ENCODE measurements at places on chromosomes 2 and 18.

DNA sequence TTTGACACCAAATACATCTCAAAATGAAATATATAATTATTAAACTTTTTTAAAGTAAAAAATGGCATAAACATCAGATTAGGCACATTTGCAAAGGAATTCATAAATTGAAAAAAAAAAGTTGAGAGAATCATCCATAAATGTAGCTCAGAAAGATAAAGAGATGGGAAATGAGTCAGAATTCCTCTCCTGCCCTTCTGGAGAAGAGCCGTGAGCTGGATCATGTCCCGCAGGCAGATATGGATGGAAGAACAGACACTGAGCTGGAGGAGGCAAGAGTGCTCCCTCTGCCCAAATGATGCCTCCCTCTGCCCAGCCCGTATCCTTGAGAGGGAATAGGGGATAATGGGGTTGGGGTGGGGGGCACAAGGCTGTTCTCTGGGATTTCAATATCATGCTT is 190.9 kb downstream of the TFCP2L1 start:
- DNase-seq, result no peak

DNA sequence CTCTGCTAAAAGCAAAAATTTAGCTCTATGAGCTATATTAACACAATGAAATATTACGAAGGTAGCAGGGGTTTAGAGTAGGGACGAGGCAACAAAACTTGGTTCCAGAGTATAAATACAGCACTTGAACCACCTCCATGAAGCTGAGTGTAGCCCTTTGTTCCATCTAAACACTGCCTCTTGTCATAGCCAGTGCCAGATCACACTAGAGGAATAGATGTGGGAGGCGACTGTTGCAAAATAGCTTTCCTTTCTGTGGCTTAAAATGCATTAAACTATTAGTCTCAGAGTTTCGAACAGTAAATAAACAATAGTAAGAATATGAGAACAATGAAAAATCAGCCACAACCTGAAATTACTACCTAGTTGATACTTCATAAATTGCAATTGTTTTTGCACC is 29.8 kb downstream of the PIEZO2 start:
- DNase-seq, result no peak

DNA sequence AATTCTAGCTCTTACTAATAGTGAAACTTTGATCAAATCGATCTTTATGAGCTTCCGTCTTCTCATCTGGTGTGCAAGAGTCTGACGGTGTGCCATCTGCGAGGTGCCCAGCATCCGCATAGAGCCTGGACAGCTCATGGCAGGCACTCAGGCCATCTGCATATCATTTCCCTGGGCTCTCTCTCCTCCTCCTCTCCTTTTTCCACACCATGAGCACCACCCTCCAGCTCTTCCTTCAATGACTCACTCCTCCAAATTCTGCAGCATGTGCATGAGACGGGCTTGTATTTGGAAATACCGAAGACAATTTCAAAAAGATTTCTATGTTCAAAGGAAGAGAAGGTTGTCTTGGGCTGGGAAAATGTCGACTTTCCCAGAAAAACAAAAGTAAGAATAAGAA is 161.1 kb downstream of the CCBE1 start:
- no peak for DNase-seq

DNA sequence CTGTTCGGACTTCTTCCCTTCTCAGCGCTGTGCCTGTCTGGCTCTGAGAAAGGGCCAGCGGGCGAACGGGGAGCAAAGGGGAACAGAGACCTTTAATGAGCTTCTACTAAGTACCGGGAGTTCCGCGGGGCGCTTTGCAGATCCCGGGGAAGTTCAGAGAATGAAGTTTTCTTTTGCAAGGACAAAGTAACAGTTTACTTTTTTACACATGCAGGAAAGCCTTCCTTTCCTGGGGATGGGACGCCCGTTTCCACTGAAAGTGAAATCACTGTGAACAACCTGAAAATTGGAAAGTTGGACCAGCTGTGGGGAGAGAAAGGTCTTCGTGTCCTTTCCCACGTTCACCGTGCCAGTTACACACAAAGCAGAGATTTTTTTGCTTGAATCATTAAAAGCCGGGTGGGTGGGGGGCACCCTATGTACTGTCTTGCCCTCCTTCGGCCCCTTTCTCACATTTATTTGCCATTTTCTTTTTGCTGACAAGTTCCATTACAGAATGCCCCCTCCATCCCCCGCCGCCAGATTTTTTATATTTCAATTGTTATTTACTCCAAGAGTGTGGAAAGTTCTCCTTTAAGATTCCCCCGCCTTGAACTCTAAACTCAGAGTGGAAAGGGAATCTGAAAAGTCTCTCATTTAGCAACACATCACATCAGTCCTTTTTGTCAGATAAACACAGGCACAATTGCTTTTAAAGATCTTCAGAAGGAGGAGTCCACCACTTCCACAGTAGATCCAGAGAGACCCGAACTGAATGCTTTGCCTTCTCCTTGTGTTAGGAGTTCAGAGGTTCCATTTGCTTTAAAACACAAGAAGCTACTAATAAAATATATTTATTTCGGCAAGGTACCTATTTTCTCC is 1.1 kb upstream of the FN1 start:
- DNase-seq, result no peak

DNA sequence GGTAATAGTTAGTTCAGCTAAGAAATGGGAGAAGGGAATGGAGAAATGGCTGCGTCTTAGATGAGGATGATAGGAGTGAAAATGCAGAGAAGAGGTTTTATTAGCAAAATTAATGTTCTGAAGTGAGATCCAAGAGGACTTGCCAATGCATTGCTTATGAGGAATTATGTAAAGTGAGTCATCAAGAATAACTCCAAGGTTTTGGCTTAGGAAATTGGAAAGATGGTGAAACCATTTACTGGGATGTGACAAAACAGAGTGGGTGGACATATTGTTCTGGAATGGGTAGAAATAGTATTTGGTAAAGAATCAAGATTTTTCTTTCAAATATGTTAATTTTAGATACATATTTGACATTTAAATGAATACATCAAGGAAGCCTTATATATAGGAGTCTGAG is 306.6 kb upstream of the CYRIA start:
- no peak for DNase-seq

DNA sequence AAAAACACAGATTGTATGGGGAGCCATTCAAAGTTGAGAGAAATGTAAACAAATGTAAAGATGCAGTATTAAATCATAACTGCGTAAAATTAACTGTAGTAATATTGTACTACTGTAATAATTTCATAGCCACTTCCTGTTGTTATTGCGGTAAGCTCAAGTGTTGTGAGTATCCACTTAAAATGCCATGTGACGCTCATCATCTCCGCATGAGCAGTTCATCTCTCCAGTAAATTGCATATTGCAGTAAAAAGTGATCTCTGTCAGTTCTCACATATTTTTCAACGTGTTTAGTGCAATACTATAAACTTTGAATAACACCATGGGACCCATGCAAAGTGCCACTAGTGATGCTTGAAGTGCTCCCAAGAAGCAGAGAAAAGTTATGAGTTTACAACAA is 41.8 kb upstream of the SP3 start:
- no peak for DNase-seq

- no peak for DNase-seq
Measured at GRCh38 chr2:232308986-232309385, 69.6 kb upstream of the ALPP start.

DNA sequence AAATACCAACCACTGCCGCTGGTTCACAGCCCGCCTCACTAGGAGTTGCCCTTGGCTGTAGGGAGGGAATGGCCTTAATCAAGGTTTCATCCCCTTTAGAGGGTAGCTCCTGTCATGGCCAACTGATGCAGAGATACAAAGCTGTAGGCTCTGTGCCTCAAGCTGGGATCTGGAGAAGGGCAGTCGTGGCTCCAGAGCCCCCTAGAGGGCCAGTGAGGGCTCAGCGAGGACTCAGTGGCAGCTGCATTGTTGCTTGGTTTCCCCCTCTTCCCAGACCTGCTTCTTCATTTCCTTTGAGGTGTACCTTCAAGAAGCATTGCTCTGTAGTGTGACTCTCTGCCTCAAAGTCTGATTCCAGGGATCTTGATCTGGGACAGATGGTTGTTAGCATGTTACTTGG is 302.1 kb downstream of the LPIN1 start:
- no peak for DNase-seq

GRCh38 chr2:238383743-238384380 is 42.9 kb upstream of the ASB1 start:
- no peak for DNase-seq

- DNase-seq, result no peak
Measured at GRCh38 chr2:33160191-33160590, 213.4 kb downstream of the LTBP1 start.

GRCh38 chr2:103810875-103811274 is 1043.0 kb upstream of the POU3F3 start:
- DNase-seq, result no peak

- DNase-seq, result no peak
Measured at GRCh38 chr2:105691947-105692390, 52.7 kb upstream of the NCK2 start.

DNA sequence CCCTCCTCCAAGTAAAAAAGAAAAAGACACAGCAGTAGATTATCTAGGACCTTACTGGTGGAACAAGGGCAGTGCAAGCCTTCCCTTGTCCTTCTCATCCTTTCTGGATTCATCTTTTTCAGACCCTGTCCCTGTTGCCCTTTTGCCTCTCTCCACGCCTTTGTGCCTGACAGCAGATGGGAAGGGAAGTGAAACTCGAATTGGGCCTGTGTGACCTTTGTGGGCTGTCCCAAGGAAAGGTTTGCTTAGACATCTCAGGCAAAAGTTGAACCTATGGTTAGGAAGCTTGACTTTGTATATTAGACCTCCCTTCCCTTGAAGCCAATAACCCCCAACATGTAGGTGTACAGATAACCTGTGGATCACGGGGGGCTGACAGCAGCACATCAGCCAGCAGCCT is 185.3 kb downstream of the PRKCE start:
- no peak for DNase-seq

DNA sequence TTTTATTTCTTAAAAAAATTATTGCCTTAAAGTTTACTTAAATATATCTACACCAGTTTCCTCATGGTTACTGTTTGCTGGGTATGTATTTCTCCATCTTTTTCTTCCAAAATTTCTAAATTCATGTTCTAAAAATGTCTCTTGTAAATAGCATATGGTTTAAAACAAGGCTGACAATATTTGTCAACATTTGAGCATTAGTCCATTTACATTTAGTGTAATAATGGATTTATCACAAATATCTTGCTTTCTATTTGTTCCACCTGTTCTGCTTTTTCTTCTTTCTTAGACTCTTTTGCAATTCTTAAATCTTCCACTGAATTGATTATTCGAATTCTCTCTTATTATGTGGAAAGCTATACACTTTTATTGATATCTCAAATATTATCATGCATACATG is 87.7 kb upstream of the SMAD7 start:
- no peak for DNase-seq

DNA sequence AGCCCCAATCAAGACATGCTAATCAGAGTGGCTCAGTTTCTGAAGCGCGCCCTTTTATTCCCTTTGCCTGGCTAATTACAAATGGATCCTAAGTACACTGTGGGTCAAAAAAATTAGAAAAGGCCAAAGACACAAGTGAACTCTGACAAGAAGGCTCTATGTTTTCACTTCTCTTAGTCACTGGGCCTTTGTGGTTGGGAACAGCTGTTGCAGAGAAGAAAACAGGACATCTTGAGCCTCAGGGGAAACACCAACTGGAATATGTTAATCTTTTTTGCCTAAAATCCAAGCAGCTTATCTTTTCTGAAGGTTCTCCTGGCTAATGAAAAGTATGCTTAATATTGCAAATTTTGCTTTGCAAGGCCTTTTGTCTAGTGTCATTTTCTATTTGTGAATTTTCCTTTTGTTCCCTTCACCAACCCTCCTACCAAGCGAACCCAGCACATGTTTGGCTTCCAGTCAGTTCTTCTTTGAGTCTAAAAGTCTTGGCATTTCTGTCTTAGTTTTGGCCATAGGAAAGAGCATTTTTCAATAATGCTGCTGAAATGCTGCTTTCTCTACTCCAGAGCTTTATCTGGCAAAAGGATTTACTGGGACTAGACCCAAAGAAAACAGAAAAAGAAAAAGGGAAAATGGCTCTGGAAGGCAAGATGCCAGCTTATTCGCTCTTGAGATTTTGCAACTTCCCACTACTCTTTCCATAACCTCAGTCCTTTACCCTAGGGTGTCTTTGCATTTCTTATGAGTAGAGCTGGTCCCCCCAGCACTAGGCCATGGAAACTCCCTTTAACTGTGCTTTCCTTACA is 440.2 kb upstream of the ST6GAL2 start:
- no peak for DNase-seq

DNA sequence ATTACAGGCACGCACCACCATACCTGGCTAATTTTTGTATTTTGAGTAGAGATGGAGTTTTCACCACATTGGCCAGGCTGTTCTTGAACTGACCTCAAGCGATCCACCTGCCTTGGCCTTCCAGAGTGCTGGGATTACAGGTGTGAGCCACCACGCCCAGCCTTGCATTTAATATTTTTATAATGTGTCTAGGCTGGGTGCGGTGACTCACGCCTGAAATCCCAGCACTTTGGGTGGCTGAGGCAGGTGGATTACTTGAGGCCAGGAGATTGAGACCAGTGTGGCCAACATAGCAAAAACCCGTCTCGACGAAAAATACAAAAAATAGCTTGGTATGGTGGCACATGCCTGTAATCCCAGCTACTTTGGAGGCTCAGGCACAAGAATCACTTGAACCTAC is 3.2 kb downstream of the RPL37A start:
- no peak for DNase-seq

GRCh38 chr2:181683518-181684453 is 3.5 kb upstream of the NEUROD1 start:
- no peak for DNase-seq

DNA sequence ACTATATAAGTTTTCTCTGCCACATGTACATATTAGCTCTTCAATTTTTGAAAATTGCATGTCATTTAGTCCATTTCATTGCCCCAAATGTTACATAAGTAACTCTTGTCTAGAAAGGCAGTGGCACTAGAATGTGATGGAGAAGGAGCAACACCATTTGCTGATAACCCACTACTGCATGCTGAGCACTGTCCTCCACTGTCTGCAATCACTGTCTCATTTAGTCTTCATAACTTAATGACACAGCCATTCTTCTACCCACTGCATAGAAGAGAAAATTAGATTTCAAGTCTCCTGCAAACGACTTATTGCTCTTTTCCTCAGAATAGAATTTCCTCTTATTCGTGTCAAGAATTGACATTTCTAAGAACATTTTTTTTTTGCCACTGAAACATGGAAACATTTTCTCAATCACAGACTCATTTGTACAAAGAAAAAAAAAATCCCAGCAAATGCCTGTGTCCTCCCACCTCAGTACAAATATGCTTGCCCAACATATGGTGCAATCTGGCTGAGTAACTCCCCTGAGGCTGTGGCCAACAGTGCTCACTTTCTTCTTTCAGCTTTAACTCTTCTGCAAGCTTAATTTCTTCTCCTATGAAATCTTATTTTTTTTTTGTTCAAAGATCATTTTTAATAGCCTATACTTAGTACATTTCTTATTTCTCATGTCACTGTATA is 768.6 kb upstream of the HS6ST1 start:
- no peak for DNase-seq

DNA sequence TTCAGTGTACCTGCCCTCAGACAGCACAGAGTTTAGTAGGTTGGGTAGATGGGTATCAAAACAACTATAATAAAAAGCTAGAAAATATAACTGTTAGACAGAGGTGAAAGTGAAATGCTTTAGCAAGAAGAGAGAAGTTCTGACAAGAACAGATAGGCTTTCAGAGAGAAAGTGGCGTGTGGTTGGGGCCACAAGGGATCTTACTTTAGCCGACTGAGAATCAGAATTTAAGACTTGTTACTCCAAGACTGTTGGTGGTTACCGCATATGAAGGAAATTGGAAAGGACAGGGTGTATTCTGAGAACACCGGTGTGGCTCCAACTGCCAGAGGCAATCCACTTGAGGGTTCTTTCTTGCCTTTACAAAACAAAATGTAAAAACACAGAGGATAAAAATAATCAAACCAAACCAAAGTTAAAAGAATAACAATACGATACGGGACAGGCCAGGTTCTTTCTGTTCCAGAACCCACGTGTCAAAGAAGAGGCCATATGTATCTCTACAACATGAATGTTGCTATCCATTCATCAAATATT is 44.4 kb upstream of the AGPS start:
- DNase-seq, result no peak

Data from T-helper 2 cell (primary cell).